Glomerular endothelial cell (primary cell): ENCODE measurements at places on chromosomes 16 and 17. TPM values are rescaled to one million over a fixed set of nuclear protein-coding genes. Genes with fewer than 3 reads are reported as not detected.

MAF gene
- total RNA-seq = 12.0 and 17.0 TPM in 2 replicates

DNA sequence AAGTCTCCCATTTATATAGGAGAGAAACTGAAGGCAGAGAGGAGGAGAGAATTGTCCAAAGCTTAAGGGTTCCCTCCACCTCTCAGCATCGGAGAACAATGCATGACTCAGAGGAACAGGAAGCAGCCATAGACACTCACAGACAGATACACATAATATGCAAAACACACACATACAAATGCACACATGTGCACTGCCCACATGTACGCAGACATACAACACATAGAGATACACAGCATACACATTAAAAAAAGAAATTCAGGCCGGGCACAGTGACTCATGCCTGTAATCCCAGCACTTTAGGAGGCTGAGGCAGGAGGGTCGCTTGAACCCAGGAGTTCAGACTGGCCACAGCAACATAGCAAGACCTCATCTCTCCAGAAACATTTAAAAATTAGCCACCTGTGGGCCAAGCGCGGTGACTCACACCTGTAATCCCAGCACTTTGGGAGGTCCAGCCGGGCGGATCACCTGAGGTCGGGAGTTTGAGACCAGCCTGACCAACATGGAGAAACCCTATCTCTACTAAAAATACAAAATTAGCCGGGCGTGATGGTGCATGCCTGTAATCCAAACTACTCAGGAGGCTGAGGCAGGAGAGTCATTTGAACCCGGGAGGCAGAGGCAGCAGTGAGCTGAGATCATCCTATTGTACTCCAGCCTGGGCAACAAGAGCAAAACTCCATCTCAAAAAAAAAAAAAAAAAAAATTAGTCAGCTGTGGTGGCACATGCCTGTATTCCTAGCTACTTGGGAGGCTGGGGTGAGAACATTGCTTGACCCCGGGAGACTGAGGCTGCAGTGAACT lies 11.3 kb downstream of the ERAL1 start:
- no peak for DNase-seq

DNA sequence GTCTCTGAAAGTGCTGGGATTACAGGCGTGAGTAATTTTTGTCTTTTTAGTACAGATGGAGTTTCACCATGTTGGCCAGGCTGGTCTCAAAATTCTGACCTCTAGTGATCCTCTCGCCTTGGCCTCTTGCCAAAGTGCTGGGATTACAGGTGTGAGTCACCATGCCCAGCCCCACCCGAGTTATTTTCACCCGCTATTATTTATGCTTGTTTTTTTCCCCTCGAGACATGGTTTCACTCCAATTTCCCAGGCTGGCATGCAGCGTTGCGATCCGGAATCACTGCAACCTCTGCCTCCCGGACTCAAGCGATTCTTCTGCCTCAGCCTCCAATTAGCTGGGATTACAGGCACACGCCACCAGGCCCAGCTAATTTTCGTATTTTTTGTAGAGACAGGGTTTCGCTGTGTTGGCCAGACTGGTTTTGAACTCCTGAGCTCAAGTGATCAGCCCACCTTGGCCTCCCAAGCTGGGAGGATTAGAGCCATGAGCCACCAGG lies 9.2 kb downstream of the RPL23 start:
- no peak for DNase-seq

DNA sequence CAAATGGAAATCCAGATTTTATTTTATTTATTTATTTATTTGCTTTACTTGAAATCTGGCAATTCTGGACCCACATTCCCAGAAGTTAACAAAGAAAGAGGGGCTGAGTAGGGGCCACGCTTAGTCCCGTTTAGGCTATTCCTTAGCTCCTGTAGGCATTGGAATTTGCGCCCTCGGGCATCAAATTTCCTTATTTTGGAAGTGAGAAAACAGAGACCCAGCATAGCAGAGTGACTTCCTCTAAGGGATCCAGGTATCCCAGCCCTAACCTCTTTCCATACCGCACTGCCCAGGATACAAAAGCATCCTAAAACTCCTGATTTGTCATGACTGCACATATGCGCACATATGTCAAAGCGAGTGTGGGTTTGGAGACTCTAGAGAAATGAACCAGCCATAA lies 19.0 kb upstream of the SMG1 start:
- no peak for DNase-seq

DNA sequence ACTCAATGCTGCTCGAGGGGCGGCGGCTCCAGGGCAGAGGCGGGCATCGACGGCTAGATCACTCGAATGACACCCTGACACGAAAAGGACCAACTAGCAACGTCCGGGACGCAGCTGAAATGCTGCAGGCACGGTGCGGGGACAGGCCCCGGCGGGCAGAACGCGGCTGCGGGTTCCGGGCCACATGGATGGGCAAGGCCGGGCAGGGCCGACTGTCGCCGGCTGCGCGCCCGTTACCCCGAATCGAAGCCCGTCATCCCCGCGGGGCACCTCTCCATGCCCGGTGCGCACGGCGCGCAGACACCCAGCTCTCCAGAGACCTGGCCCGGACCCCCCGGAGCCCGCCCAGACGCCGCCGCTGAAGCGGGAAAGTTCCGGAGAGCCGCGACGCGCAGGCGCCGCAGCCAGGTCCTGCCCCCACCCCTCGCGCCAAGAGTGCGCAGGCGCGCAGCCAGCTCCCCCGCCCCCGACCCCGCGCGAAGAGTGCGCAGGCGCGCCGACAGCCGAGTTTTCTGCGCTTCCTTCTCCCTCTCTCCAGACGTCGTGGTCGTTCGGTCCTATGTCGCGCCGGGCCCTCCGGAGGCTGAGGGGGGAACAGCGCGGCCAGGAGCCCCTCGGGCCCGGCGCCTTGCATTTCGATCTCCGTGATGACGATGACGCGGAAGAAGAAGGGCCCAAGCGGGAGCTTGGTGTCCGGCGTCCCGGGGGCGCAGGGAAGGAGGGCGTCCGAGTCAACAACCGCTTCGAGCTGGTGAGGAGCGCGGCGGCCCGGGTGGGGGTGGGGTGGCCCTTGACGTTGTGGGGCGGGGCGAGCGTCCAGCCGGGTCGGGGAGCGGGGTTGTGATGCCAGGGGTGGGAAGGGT lies at the start of gene TCF25:
TSS of gene TCF25 (plus strand) at position 484 of the 863 bp plus-strand sequence. CDS start at position 560, 76 bp downstream.
- peak; percentile 22 for DNase-seq

DNA sequence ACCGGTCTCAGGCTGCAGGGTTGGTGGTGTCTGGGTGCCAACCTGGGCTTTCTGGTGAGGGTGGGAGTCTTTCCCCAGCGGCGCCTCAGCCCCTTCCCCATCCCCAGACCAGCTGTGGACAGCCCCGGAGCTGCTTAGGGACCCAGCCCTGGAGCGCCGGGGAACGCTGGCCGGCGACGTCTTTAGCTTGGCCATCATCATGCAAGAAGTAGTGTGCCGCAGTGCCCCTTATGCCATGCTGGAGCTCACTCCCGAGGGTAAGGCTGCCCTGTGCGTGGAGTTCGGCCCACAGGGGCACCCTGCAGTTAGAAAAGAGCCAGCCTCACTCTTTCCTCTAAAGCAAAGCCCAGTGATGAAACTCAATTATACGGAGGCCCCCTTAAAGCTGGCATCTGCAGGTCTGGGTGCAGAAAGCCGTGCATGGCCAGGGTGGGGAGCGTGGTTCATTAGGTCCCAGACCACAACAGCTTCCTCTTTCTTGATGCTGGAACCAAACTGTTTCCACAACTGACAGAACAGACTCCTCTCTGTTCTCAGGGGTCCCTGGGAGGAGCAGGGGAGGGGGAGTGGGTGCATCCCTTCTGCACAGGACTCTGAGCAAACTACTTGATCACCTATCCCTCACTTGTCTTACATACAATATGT lies 10.7 kb downstream of the GUCY2D start:
- no peak for DNase-seq
